ENCODE measurements at places on chromosomes 6 and 20.

DNA sequence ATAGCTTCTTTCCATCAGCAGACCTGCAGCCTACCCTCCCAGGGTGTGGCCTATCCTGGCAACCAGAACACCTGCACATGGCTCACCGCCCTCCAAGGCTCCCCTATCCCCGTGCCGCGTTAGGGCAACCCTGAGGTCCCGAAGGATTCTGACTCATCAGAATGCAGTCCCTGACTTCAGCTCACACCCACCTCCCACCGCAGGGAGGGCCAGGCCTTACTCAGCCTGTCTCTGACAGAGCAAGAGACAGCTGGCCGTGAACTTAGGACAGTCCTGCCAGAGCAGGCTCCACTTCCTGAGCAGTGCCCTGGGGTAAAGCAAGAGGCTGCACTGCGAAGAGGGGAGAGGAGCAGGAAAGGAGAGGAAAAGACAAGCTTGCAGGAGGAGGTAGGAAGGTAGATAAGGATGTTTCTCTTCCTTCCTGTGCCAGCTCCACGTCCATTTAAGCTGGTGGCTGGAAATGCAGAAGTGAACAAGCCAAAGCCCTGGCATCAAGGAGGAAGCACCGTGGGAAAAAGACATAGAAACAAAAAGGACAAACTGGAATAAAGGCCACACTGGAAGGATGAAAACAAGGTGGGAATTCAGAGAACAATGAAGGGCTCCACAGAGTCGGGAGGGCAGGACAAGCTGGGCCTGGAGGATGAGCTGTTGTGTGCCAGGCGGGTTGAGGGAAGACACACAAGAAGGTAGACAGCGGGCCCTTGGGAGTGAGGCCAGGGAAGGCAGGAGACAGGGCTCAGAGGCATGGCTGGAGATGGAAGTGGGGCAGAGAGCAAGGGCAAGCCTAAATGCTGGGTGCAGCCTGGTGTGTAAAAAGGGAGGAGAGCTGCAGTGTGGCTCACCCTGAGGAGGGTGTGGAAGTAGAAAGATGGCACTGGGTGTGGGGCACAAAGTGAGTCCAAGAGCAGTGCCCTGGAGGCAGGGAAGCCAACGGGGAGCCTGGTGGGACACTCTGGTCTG, 102.7 kb downstream of the SLC23A2 start:
- DNase-seq = no peak

GRCh38 chr20:8223091-8223870, 91.2 kb downstream of the PLCB1 start:
- no peak for DNase-seq

DNA sequence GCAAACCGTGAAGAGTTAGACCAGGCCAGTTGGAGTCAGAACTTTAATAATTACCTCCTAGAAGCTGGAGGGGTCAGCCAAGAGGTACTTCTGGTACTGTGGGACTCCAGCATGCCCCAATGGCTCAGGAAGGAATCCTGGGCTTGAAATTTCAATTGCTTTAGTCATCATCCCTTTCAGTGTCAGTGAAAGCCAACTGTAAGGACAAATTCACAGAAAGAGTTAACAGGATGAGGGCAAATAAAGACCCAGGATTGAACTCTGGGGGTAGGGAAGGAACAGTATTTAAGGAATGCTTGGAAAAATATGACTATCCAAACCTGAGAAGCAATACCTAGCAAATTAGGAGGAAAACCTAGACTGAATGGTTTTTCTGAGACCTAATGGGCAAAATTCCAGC, 735.1 kb upstream of the MARCKS start:
- no peak for DNase-seq

DNA sequence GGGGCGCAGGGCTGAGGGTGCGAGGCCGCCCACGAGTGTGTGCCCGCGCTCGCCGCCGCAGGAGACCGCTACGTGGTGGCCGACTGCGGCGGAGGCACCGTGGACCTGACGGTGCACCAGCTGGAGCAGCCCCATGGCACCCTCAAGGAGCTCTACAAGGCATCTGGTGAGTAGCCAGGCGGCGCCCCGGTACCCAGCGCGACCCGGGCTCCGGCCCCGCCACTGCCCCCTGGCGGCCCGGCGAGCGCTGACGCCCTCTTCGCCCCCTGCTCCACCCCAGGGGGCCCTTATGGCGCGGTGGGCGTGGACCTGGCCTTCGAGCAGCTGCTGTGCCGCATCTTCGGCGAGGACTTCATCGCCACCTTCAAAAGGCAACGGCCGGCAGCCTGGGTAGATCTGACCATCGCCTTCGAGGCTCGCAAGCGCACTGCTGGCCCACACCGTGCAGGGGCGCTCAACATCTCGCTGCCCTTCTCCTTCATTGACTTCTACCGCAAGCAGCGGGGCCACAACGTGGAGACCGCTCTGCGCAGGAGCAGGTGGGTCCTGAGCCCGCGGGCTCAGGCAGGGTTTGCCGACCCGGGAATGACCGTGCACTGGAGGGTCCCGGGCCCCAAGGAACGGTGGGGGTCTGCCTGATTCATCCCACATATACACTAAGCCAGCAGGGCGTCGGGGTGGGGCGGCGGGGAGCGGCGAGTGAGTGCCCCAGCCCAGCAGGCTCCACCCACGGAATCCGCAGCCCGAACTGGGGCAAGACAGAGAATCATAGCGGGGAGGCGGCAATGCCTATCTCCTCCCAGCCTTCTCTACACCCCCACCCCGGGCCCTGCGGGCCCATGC, 17.4 kb downstream of the HSPA12B start:
- no peak for DNase-seq

- DNase-seq = no peak
Observed at GRCh38 chr6:2063547-2063946, 181.9 kb downstream of the GMDS start.

DNA sequence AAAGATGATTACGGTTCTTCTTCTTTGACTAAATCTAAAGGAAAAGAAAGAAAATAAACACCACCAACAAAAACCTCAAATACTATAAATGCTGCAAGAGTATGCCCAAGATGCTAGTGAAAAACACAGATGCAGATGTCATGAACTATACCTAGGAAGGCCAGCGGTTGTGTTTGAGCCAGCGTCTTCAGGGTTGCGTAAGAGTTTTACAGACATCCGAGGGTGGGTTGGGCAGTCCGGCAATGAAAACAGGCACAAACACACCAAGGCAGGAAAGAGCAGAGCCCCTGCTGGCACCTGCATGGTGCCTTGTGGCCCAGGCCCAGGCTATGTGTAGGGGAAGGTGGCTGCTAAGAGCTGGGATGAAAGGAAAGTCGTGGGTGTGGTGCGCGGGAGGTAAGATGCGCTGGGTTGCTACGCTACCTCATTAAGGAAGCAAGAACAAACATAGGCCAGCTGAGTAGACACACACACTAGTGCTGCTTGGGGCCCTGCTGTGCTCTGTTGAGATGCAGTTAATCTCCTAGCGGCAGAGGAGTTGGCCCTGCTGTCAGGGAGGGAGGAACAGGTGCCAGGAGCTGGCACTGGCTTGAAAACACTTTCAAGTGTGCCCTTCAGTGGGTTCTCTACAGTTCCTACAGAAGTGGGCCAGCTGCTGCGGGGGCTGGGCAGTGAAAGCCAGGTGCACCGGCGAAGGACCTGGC, 170.2 kb upstream of the PLN start:
- DNase-seq = no peak

- DNase-seq = no peak
Observed at GRCh38 chr6:15297895-15298590, 52.2 kb downstream of the JARID2 start.

DNA sequence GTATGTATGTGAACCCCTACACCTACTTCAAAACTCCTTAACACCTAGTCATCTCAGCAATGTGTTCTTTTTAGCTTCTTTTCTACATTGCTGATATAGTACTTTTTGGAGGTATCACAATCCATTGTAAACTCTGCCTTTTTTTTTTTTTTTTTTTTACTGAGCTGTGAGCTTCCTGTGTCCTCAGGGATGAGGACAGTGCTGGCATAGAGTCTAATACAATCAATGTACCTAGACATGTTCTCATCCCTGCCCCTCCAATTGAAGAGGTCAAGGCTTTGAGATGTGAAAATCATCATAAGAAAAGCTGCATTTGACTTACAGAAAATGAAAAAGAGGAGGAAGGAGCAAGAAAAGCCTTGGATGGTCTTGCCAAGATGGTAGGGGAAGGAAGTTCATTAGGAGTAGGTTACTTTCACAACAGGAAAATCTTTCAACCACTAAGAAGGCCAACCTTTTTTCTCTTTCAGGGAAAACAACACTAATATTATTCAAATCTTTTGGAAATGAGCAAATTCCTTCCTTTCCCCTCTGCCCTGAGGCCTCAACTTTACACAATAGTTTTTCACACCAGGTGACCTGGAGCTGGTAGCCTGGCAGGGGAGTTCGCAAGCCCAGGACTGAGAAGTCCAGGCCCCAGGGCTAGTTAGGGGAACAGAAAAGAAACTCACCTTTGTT, 2.8 kb upstream of the JARID2 start:
- no peak for DNase-seq

GRCh38 chr20:7323957-7324356, 556.5 kb downstream of the BMP2 start:
- no peak for DNase-seq

- DNase-seq = peak; percentile 17
Observed at GRCh38 chr20:52342913-52343312, 151.3 kb upstream of the ZFP64 start.

GRCh38 chr20:31578448-31579138, 26.5 kb upstream of the ID1 start:
- DNase-seq = no peak

DNA sequence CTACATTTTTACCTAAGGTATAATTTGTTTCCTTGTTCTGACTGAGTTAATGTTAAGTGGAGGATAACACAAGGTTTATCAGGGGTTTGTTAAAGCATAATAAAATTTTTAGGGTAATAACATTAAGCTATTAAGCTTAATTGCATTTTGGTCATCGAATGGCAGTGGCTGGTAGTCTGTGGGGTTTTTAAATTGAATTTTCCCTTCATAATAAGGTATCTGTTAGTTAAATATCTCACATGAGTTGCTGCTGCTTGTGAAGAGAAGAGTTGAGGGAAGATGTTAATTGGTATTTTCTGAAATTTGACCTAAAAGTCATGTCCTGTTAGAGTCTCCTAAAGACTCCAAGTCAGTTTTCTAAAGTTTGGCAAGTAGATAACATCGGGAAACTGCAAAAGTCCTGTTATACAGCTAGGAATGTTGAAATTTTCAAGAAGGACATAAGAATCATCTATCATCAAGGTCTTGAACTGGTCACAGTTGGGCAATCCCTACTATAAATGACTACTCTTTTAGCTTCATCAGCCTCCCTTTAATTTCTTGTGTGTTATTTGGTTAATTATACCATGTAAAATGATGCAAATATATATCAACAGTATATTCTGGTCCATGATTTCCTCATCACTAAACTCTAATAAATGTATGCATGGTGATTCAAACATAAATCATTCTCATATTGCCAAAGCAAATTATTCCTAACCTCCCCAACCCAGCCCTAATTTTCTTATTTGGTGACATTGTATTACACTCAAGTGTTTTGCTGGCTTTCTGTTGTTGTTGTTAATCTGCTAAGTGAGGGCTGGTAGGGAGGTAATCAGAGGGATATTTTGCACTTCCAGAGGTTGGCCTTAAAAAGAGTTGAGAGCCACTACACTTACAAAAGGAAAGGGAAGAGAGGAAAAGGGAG, 64.0 kb downstream of the MAP3K5 start:
- no peak for DNase-seq

DNA sequence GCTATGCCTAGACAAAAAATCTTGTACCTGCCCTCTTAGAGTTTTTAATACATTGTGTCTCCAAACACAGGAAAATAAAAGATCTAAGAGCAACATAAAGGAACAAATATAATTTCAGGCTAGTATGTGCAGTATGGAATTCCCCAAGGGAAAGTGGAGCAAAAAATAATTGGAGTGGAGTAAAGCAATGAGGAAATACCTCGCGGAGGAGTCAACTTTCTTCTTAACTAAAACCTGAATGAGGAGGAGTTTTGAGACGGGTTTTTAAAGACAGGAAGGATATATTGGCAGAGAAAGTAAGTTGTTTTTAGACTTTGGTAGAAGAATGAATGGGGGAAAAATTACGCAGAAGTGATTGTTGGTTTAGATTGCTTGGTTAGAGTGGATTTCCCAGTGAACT, 14.0 kb downstream of the HIVEP1 start:
- DNase-seq = no peak

DNA sequence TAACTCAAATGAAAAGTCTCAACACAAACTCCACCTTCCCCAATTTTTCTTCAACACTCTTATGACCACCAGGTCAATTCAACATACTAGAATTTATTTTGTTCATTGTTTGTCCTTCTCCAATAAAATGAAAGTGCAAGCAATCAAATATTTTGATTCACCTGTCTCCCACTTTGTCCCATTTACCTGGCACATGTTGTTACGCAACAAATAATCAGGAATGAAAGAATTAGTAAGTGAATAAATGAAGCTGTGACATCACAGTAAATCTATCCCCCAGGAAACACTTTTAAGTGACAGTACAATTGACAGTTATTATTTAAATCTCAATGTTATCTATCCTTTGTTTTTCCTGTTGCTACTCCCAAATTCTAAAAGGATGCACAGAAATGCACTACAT, 393.7 kb upstream of the OPRM1 start:
- DNase-seq = no peak

DNA sequence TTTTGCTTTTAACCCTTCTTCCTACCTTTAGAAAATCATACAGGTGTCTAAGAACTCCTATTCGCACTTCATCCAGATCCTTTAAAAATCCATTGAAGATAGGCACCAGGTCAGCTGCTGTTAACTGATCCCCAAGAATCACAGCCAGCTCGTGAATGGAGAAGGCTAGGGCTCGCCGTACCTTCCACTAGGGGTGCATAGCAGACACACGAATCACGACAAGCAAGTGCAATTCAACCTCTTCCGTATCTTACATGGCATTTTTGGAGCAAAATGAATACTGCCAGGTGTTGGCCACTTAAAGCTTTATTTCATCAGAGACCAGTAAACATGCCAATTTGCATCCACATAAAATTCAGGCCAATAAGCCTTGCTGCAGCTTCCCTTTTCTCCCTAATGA, 10.8 kb upstream of the ANKRD60 start:
- DNase-seq = no peak

GRCh38 chr6:142399739-142400138, 97.9 kb downstream of the ADGRG6 start:
- DNase-seq = no peak

DNA sequence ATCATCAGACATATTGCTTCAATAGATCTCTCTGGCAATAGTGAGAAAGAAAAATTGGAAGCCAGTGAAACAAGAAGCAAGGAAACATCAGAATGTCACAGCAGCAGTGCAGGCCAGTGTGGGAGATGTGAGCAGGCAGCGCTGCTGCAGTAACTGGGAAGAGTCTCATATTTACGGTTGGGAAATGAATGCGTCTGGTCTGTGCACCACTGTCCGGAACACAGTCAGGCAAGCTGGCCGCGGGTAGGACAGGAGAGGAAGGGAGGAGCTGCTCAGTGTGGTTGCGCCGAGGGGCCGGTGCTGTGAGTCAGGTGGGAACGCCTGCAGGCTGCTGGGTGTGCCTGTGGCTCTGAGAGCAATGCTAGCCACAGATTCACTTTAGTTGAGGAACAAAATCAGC, 6.4 kb upstream of the PSMG4 start:
- no peak for DNase-seq

DNA sequence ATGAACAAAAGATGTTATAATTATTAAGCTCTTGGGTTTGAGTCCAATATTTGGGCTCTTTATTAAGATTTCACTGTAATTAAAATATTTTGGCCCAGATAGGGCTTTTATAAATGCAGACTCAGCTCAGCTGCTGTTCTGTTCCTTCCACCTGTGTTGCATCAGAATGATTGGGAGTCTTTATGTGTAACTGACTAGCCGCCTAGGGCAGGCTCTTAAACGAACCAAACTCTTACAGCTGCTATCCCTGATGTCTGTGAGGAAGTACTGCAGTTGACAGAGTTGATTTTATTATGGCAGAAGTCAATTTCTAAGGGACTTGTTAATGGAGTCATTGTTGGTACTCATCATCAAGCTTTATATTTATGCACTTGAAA, 144.7 kb downstream of the MYO6 start:
- DNase-seq = no peak

GRCh38 chr6:105459049-105459448, 56.2 kb upstream of the PREP start:
- peak; percentile 54 for DNase-seq
